ENCODE measurements at places on chromosomes 6 and 20.

DNA sequence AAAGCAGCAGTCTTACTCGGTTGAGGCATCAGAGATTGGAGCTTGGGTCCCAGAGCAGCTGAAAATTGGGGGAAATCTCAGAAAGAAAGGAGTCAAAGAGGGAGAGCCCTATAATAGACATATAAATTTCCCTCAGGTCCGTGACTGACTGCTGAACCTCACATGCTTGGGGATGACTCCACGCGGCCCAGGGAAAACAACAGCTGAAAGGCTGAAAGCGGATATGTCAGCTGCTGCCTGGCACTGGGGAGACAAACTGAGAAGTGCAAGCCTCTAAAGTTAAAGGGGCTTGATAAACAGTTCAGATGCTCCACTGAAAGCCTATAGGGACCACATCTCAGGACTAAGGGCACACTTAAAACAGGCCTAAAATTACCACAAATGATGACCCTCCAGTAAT, 255.9 kb upstream of the RIN2 start:
- DNase-seq: no peak

- no peak for DNase-seq
These were observed 319.6 kb upstream of the QKI start for GRCh38 chr6:163094881-163095280.

DNA sequence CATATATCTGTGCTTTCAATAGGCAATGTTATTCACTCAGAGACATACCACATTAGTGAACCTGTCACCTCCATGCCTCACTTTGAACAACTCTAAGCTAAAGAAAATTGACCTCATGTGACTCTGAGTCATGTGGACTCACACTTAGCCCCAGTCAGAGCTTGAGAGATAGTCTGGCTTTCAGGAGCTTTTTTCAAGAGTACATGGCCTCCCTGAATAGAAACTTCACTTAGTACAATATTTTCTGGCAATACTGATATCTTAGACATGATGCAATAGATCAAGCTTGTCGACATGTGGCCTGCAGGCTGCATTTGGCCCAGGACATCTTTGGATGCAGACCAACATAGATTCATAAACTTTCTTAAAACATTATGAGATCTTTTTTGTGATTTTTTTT, 8.5 kb downstream of the SPTLC3 start:
- DNase-seq: no peak

- DNase-seq: no peak
These were observed at the start of gene ARMH2 for GRCh38 chr6:24798740-24799540. Gene ARMH2 (minus strand): TSS chr6:24798917. CDS start chr6:24798857, 60 bp downstream.

DNA sequence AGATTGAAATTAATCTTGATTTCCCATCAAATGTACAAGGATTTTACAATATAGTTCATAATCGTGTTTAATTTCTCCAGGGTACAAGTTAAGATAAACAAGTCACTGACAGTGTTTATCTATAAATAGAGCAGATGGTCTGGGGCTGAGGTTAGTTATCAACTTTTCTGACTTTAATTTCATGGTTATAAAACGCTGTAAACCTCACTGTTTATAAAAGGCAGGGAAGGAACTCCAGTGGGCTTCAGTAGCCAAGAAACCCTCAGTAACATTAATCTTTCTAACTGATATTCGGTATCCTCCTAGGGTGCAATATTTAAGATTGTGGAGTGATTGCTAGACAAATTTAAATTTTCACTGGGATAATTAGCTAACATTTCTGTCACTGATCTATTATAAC, 68.6 kb downstream of the GFRAL start:
- no peak for DNase-seq

DNA sequence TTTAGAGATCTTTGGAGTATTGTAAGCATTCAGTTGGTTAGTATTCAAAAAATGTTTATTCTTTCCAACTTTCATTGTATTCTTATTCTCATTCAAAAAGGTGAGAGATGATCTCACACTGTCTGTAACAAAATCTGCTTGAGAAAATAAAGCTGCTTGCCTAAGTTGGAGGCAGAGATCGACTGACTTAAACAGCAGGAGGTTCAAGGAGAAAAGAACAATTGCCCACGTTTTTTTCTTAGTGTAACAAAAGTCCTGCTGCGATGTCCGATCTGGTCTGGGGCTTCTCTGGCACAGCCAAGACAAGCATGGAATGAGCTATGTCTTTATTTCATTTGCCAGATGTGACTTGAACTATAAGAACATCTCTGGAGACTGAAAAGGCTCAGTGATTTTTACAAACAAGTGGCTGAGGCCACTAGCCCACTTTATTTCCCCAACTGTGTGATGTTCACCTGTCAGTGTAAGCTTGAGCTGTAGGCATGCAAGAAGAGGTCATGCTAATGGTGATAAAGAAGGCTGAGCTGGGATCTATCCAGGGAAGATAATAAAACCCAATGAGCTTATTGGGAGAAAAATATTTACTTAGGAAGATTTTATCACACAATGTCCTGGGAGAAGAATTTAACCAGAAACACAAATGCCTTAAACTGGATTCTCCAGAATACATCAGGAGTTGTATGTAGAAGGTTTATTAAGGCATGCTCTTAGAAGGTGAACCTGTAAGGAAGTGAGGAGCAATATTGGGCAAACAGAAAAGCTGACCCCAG, 580.1 kb upstream of the BTBD3 start:
- DNase-seq: no peak

GRCh38 chr6:111958534-111958933, 85.3 kb upstream of the FYN start:
- DNase-seq: no peak

DNA sequence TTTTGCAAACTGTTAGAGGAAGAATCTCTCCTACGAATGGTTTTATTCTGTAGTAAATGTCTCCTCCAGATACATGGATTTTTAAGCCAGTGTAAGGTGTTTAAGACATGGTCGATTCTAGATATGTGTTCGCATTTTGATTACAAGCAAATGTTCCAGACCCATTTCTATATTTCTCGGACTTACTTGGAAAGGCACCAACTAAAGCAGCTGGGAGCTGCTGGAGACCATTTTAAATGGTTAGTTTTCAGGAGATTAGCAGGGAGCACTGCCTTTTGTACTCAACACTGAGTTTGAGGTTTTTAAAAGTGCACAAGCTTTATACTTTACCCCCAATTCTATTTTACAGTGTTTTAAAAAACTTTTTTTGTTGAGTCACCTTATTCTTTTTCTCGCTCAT, 857.0 kb downstream of the KIF16B start:
- no peak for DNase-seq

DNA sequence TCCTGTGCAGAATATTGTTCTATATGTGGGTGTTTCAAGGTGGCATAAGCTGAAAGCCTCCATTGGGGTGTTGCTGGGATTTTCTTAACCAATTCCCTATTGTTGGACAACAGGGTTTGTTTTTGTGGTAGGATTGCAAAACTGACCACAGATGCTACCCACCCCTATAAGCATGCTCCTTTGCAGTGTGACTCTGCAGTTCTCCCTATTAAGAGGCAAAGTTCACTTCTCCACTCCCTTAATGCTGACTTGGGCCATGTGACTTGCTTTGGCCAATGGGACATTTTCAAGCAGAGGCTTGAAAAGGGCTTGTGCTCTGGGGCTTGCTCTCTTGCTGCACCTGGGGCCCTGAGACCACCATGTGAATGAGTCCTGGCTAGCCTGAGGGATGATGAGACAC, 8.5 kb upstream of the ANGPT4 start:
- no peak for DNase-seq

GRCh38 chr20:46073024-46073423, 16.7 kb downstream of the NCOA5 start:
- no peak for DNase-seq

GRCh38 chr20:63161176-63161651, 54.7 kb downstream of the YTHDF1 start:
- no peak for DNase-seq

DNA sequence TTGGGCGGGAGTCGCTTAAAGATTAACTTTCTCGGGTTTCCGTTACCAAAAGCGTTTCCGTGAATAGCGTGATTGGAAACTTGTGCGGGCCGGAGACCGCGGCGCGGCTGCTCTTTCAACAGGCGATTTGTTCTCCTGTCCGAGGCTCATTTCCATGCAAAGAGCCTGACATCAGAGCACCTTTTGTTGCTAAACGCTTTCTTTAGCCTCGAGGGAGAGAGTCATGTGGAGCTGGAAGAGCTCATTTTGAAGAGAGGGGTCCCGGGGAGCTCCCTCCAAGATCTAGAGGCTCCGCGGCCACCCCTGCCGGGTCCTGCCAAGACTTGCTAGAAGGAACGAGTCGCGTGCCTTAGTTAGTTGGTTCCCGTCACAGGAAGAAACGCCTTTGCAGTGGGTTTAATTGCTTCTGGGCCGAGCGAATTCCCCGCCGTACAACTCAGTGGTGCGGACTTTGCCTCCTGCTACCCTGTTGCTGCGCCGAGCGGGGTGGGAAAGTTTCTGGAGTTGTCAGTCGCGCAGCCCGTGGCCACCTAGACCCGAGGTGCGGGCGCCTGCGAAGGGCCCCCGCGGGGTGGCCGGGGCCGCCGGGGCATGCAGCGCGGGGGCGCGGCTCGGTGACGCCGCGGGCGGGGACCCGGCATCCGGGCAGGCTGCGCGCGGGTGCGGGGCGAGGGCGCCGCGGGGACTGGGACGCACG, at the start of gene SASH1:
Gene SASH1, plus strand, starts transcription at position 489 of the 697 bp plus-strand sequence. CDS start 230 bp downstream, outside the sequence.
- peak; percentile 30 for DNase-seq

DNA sequence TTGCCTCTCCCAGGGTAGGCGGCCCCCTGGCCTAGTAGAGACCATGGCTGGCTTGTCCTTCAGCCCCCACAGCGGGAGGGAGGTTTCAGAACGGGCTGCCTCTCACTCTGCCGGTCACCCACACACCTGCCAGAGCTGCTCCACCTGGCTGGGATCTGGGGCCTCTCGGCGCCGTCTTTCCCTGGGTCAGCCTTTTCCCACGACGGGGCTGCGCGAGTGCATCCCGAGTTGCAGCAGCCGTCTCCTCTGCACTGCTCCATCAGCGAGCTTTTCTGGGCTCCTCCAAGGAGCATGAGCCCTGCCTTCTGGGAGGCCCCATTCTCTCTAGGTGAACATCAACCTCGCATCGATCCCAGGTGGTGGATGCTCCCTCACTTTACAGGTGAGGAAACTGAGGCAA, 15.9 kb upstream of the SPDEF start:
- no peak for DNase-seq

- no peak for DNase-seq
These were observed 248.0 kb downstream of the CDC5L start for GRCh38 chr6:44635486-44635885.

GRCh38 chr6:7166410-7167293, 58.9 kb downstream of the RREB1 start:
- DNase-seq: no peak

- no peak for DNase-seq
These were observed 39.6 kb downstream of the TFEB start for GRCh38 chr6:41695825-41696224.

DNA sequence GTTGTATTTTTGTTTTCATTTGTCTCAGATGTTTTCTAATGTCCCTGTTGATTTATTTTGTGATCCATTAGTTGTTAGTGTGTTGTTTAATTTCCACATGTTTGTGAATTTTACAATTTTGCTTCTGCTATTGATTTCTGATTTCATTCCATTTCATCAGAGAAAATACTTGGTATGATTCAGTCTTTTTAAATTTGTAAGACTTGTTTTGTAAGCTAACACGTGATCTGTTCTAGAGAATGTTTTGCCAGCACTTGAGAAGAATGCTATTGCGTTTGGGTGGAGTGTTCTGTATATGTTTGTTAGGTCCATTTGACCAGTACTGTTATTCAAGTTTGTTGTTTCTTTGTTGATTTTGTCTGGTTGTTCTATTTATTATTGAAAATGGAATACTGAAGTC, 53.9 kb downstream of the KIZ start:
- no peak for DNase-seq

All from NCI-H187 treated with DMSO at 0.1 percent for 48 hours (cell line).